ENCODE measurements at places on chromosomes 11 and 22.

DNA sequence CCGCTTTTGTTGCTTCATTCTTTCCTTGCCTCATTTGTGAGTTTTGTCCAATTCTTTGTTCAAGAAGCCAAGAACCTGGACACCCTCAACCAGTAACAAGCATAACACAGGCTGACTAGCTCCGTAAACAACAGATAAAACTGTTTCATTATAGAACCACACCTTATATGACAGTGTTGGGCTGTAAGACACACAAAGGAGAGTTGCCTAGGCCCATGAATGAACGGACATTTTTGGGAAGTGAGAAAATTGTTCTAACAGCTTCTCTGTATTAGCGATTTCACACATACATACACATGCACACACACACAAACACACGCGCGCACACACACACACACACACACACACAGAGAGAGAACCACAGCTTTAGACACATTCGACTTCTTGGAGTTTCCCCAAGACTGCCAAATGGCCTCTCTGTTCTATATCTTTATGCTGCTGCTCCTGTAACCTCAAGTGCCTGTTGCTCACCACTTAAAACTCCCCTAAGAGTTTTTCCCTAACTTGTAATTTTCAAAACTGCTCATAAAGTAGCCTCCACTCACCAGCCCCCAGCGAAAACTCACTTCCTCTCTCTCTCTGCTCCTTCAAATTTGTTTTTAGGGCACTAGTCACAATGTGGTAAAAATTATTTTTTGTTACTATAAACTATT lies 35.9 kb downstream of the CTSC start:
- DNase-seq, result no peak

DNA sequence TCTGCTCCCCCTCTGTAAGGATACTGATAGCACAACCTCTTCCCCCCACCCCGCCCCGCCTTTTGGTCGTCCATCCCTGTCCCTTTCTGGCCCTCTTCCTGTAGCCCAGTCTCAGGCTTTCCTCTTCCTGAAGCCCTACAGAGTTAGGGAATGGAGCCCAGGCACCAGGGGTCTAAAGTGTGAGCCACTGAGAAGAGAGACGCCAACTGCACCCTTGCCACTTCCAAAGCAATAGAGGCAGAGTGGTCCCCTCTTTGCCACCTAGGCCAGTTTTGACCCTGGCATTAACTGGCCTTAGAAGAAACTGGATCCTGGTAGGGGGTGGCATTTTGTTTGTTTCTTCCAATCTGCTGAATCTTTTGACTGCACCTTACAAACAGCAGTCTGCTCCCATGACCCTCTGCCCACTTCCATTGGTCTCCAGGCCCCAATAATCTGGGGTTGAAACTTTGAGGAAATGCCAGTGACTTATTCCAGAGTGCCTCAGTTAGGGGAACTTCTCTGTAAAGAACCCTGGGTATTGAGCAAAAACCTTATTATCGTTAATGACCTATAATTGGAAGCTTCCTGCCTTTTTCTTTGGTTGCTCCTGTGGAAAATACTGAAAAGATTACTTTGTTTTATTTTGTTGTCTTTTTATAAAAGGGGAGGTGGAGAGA lies 9.7 kb upstream of the GRK2 start:
- no peak for DNase-seq

DNA sequence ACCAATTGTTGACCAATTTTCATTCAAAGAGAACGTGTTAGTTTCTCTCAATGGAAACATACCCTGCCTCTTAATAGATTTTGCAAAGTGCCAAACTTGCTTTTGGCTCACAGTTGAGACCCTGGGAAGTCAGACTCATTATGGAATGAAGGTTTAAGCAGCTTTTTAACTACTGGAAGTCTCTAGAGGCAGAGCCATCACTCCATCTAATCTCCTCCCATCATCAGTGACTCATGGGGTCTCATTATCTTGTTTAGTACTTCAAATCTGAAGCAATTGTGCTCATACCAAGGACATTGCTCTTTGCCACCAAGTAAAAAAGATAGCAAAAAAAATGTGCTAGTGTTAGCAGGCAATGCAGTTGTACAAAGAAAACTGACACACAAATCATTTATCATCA lies 537.1 kb upstream of the LRRC4C start:
- no peak for DNase-seq

GRCh38 chr22:44677871-44678555 lies 24.0 kb upstream of the PRR5 start:
- no peak for DNase-seq

DNA sequence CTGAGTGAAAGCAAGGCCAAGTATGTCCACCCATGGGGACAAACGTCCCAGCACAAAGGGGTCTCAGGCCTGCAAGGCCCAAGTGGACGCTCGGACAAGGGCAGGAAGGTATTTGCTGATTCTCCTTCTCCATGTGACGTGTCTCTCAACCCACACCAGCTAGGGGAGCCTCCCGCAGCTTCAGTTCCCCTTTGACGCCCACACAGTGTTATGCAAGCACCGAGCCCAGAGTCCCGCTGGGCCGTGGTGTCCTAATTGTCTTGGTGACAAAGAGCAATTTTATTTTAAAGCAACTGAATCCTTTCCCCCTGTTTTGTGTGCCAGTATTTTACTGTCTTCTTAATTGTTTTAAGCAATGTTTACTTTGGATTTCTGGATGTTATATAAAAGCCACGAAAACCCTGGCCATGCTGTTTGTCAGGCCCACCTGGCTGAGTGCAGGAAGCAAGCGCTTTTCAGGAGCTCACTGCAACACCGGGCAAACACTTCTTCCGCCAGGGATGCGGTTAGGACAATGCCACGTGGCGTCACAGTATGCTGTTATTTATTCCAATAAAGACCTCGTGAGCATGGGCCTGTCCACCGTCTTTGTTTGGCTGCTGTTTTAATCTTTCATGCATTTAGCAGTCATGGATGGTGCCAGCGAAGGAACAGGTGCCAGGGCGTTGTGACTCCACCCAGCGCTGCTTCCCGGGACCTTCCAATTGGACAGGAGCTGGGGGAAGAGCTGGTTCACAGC lies 8.2 kb upstream of the PARVG start:
- peak; percentile 55 for DNase-seq

Data from iPS-NIHi11 (cell line).